Esophagus muscularis mucosa (tissue), 4 donors: ENCODE measurements at places on chromosomes 5 and 9. TPM values are rescaled to one million over a fixed set of nuclear protein-coding genes. Genes with fewer than 3 reads are reported as not detected.

Gene TRAF2
- 15.5 TPM for total RNA-seq

Gene TENT4A
- 17.0 TPM for total RNA-seq

DNA sequence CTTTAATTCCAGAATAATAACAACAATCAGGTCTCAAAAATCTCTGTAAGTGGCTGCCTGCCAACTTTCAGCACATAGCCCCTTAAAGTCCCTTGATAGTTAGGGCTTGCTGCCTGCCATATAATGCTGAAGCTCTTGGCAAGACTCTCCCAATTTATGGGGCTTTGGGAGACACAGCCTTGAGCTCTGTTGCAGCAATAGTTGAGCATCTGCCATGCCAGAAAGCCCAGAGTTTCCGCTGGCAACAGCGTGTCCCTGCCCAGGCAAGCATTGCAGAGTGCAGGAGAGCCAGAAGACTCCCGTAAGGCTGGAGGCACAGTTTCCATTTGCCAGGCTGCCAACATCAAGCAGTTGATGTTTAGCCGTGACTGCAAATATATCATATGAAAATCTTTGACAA, 678.5 kb upstream of the NUDT12 start:
- H3K27ac ChIP-seq, result no peak overlapping the region
- H3K27me3 ChIP-seq, result no peaks in the 10 kb centered on the region
- H3K4me1 ChIP-seq, result no peaks in the 10 kb centered on the region
- no peak overlapping the region for H3K4me3 ChIP-seq
- H3K36me3 ChIP-seq, result no peaks in the 10 kb centered on the region

Gene TAF11L9
- total RNA-seq, result not detected

GRCh38 chr5:173243831-173244305, 8.9 kb upstream of the NKX2-5 start:
- peak overlapping the region; percentile 15 for H3K4me3 ChIP-seq
- H3K27me3 ChIP-seq, result peaks cover 79% of the 10 kb centered on the region
- DNase-seq, result no peak
- H3K27ac ChIP-seq, result no peak overlapping the region

Gene PCDHB16
- 4.1 TPM for total RNA-seq

DNA sequence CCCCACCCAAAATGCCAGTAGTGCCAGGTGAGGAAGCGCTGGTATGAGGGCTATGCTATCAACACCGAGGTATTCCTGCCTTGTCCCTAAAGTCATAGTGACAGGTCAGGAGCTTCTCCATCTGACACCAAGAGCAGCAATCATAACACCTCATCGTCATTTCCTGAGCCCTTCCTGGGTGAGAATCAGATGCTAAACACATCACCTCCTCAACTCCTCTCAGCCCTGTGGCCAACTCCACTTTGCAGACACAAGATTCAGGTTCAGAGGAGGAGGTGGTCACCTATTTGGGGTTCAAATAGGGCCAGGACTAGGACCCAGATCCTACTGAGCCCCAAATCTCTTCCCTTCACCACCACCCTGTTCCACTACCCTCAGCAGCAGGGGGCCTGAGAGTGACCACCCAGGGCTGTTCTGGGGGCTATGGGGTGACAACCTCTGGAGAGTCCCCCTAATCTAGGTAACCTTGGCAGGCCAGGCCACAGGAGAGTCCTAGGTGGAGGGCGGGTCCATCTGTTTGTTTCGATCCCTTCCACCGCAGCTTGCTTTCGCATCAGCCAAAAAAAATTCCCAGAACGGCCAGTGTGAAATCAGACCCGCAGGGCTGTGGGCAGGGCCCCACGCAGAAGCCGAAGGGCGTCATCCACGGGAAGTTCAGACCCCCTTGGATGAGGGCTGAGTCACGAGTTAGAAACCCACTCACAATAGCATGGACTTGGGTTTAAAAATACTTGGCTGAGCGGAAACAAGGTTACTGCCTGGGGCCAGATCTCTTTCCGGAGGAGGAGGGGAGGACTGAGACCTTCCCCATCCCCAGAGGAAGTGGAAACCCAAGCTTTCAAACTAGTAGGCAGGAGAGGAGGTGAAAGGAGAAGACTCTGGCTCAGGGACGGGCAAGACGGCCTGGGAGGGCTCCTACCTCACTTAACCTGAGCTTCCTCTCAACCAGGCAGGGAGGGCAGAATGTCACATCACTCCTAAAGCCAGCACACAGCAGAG, 8.7 kb downstream of the STK10 start:
- H3K4me1 ChIP-seq, result peaks cover 40% of the 10 kb centered on the region
- H3K36me3 ChIP-seq, result no peaks in the 10 kb centered on the region
- no peaks in the 10 kb centered on the region for H3K27me3 ChIP-seq

Gene KCNV2
- not detected for total RNA-seq

Gene SLC6A3
- total RNA-seq, result not detected

Gene GABRB2
- total RNA-seq, result 1.7 TPM

DNA sequence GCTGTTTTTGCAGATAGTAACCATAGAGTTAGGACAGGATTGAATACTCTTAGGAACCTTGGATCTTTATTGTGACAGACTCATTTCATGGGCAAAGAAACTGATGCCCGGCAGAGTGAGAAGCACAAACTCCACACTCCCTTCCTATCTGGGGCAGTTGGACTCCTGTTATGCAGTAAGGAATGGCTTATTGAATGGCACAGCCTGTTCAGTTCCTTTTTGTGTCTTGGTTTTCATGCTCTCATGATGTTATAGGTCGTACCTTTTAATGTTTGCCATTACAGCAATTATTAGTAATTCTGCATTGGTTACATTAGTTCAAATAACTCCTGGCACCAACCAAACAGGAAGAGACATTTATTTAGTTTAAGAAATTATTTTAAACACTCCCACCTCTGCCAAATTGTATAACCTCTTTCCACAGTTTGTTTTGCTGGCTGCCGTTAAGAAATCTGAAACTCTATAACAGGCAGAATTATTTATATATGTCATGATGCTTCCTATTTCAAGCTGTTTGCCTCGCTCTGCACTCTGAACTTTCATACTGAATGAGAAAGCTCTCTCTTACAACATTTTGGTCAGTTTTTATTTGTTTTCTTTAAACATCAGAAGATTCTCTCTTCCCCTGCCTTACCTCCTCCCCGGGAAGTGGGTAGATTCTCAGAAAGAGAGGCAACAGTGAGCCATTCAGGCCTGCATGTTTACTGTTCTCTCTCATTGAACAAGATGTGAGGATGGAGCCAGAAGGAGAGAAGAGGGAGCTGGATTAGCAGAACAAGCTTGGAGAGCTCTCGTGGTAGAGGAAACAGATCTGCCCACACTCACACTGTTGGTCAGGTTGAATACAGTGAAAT, 144.4 kb downstream of the ARHGEF28 start:
- H3K27me3 ChIP-seq, result no peaks in the 10 kb centered on the region
- H3K27ac ChIP-seq, result peak overlapping the region; percentile 4
- H3K4me1 ChIP-seq, result peaks cover 17% of the 10 kb centered on the region
- no peak overlapping the region for H3K4me3 ChIP-seq

Gene PCDHB14
- 8.7 TPM for total RNA-seq

DNA sequence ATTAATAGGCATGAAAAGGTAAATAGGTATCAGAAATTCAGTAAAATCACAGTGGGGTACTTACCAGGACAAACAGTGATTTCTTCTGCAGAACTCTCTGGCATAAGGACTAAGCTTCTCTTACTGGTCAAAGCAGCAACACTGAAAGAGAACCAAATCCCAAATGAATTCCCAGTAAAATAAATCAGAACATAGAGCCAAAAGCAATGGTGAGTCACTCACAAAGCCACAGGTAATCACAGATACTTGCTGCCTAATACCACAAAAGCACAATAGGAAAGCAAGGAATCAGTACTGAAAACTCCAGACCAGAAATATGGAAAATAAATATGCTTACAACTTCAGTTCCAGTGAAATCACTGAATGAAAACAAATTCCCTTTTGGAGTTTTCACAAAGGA, 50.7 kb downstream of the UIMC1 start:
- H3K4me3 ChIP-seq, result no peak overlapping the region
- no peak overlapping the region for H3K27ac ChIP-seq
- no peak for DNase-seq
- H3K4me1 ChIP-seq, result no peaks in the 10 kb centered on the region
- no peaks in the 10 kb centered on the region for H3K27me3 ChIP-seq

- H3K4me3 ChIP-seq, result no peak overlapping the region
- H3K27me3 ChIP-seq, result no peaks in the 10 kb centered on the region
- no peak for DNase-seq
- no peak overlapping the region for H3K27ac ChIP-seq
- H3K4me1 ChIP-seq, result peaks cover 16% of the 10 kb centered on the region
Measured at GRCh38 chr5:91272858-91273257, 110.3 kb downstream of the ARRDC3 start.

DNA sequence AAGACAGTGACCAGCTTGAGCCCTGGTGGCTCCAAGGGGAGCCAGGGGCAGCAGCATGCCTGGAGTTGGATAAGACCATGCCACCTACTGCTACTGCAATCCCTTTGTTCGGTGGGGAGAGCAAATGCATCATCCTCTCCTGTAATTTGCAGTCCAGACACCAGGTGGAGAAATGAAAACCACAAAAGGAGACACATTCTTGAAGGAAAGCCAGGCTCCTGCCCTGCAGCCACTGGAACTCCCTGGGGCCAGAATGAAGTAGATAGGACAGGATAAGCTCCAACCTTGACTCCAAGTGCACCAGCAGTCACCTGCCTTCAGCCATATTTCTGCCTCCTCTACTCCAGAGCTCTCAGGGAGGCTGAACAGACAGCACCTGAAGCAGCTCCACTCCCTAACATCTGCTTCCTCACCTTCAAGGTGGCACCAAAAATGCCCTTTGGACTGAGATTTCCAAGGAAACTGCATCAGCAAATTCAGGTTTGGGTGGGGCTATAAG, 65.1 kb upstream of the IQGAP2 start:
- DNase-seq, result no peak
- H3K27me3 ChIP-seq, result no peaks in the 10 kb centered on the region
- no peak overlapping the region for H3K4me3 ChIP-seq
- no peaks in the 10 kb centered on the region for H3K4me1 ChIP-seq
